ENCODE measurements at places on chromosomes 4 and X. TPM values are rescaled to one million over a fixed set of nuclear protein-coding genes. Genes with fewer than 3 reads are reported as not detected.
A peak's percentile ranks its signal among the peaks of the same experiment; 100 is the strongest.

The HS3ST1 gene
- 1.5 TPM for total RNA-seq

The ZNF674 gene
- total RNA-seq = 5.9 TPM

The CD38 gene
- total RNA-seq = 2.4 TPM

The FSTL5 gene
- total RNA-seq = 0.12 TPM

The ASB5 gene
- not detected for total RNA-seq

The BMX gene
- 3.6 TPM for total RNA-seq

DNA sequence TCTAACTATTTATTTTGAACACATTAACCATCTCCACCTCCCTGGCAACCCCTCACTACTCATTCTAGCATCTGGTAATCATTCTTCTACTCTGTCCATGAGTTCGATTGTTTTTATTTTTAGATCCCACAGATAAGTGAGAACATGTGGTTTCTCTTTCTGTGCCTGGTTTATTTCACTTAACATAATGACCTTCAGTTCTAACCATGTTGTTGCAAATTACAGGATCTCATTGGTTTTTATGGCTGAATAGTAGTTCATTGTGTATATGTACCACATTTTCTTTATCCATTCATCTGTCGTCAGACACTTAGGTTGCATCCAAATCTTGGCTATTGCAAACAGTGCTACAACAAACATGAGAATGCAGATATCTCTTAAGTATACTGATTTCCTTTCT lies 33.4 kb upstream of the FAM47B start:
- no peak overlapping the region for H3K4me3 ChIP-seq
- no peaks in the 10 kb centered on the region for H3K27me3 ChIP-seq
- no peak for DNase-seq
- H3K4me1 ChIP-seq = no peaks in the 10 kb centered on the region
- H3K27ac ChIP-seq = no peak overlapping the region
- H3K36me3 ChIP-seq = no peaks in the 10 kb centered on the region

- no peaks in the 10 kb centered on the region for H3K27me3 ChIP-seq
- no peak for DNase-seq
- no peaks in the 10 kb centered on the region for H3K4me1 ChIP-seq
These were observed 225.7 kb upstream of the ARX start for GRCh38 chrX:25241461-25241860.

- H3K27me3 ChIP-seq = no peaks in the 10 kb centered on the region
- H3K4me1 ChIP-seq = no peaks in the 10 kb centered on the region
- no peak for DNase-seq
- no peak overlapping the region for H3K4me3 ChIP-seq
These were observed 562.1 kb downstream of the TMA16 start for GRCh38 chr4:164056426-164057142.

DNA sequence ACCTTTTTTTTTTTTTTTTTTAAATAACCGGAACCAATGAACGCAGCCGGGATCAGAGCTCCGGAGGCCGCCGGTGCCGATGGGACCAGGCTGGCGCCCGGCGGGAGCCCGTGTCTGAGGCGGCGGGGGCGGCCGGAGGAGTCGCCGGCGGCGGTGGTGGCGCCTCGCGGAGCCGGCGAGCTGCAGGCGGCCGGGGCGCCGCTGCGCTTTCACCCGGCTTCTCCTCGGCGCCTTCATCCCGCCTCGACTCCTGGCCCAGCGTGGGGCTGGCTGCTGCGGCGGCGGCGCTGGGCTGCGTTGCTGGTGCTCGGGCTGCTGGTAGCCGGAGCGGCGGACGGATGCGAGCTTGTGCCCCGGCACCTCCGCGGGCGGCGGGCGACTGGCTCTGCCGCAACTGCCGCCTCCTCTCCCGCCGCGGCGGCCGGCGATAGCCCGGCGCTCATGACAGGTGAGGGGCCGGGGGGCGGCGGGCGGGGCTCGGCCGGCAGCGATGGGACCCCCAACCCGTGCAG lies 337 bp downstream of the STIM2 start:
- peak overlapping the region; percentile 92 for H3K27ac ChIP-seq
- H3K4me1 ChIP-seq = peaks cover 53% of the 10 kb centered on the region
- H3K4me3 ChIP-seq = peak overlapping the region; percentile 83
- H3K36me3 ChIP-seq = no peaks in the 10 kb centered on the region
- peak; percentile 83 for DNase-seq

- H3K4me1 ChIP-seq = no peaks in the 10 kb centered on the region
- H3K4me3 ChIP-seq = no peak overlapping the region
These were observed 2370.7 kb downstream of the PCDH7 start for GRCh38 chr4:33090910-33091309.

GRCh38 chrX:42797651-42798269 lies 19.8 kb upstream of the PPP1R2C start:
- H3K36me3 ChIP-seq = no peaks in the 10 kb centered on the region
- no peak overlapping the region for H3K27ac ChIP-seq
- no peaks in the 10 kb centered on the region for H3K27me3 ChIP-seq
- H3K4me3 ChIP-seq = no peak overlapping the region
- no peak for DNase-seq

DNA sequence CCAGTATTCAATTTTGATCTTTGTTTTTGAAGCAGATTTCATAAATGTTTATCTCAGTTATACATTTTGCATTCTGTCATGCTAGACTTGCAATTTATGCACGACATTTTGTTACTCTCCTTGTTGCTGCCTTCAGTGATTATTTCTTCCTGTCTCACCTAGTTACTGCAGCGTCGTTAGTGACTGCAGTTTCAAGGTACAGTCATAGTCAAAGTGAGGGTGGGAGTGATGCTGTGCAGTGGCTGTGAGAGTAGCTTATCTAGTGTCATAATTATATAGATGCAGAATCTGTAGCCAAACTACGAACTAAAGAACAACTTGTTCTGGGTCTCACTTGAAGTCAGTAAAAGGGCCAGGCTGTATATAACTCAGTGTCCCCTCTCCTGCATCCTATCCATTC lies 69.8 kb downstream of the GPR101 start:
- no peak overlapping the region for H3K27ac ChIP-seq
- H3K4me3 ChIP-seq = no peak overlapping the region
- no peak for DNase-seq
- H3K4me1 ChIP-seq = no peaks in the 10 kb centered on the region
- H3K27me3 ChIP-seq = no peaks in the 10 kb centered on the region
- H3K36me3 ChIP-seq = no peaks in the 10 kb centered on the region

GRCh38 chrX:17242470-17242869 lies 132.5 kb upstream of the NHS start:
- no peaks in the 10 kb centered on the region for H3K36me3 ChIP-seq
- H3K4me3 ChIP-seq = no peak overlapping the region
- no peaks in the 10 kb centered on the region for H3K4me1 ChIP-seq
- no peaks in the 10 kb centered on the region for H3K27me3 ChIP-seq
- no peak overlapping the region for H3K27ac ChIP-seq
- DNase-seq = no peak

DNA sequence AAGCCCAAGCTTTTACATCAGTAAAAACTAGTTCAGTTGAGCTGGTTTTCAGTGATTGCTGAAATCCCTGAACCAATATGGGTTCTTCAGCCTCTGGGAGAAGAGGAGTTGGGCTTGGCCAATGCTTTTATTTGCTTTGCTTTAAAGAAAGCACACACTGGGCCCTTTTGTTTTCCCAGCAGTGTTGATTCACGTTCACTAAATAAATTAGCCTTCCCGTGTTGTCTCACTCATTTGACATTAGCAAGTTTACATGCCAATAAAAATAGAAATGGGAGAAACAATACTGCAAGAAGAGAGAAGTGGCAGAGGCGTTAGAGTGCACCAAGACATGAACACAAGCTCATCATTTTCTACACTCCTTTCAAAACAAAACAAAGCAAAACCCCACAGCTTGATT lies 136.2 kb downstream of the SHROOM3 start:
- H3K27ac ChIP-seq = no peak overlapping the region
- no peak overlapping the region for H3K4me3 ChIP-seq
- H3K4me1 ChIP-seq = no peaks in the 10 kb centered on the region

- no peak overlapping the region for H3K4me3 ChIP-seq
- H3K27me3 ChIP-seq = no peaks in the 10 kb centered on the region
- no peak overlapping the region for H3K27ac ChIP-seq
- no peaks in the 10 kb centered on the region for H3K36me3 ChIP-seq
- peaks cover 16% of the 10 kb centered on the region for H3K4me1 ChIP-seq
- no peak for DNase-seq
These were observed 272.9 kb upstream of the KLF3 start for GRCh38 chr4:38390969-38391545.
